ENCODE measurements at places on chromosomes 16 and 17.

GRCh38 chr17:81741049-81741593 is 29.0 kb downstream of the SLC25A10 start:
- DNase-seq: no peak

DNA sequence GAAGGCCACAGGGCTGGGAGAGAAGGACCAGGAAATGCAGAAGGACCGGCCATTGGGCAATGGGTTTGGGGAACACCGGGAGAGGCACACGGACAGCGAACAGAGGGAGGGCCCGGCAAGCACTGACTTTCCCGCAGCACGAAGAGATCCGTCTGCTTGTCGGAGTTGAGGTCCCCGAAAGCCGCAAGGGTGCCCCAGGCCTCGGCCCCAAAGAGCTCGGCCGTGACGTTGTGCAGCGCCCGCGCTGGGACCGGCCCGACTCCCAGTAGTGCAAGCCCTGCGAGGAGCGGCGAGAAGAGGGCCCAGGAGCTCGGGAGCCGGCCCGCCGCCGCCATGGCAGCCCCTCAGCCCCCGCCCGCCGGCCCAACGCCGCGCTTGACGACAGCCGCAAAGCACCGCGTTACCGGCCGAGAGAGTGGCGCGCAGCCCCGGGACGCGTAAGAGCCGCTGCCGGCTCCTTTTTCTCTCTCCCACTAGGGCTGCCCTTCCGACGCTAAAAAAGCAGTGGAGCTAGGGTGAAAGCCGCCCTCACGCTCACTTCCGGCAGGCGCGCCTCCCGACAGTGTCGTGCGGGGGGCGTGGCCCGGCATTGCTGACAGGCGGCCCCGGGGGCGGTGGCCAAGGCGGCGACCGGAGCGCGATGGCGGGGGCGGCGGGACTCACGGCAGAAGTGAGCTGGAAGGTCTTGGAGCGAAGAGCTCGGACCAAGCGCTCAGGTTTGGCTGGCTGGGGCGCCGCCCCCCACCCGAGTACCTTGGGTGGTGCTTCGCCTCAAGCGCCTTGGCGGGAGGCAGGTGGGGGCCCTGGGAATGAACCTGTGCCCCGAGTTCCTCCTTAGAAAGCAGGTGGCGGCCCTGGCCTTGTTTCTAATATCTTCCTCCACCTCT is at the start of the genes ITFG1 and PHKB:
Gene ITFG1, minus strand, starts transcription at position 353 of the 887 bp plus-strand sequence. Its CDS starts 18 bp downstream, at position 335.
Gene PHKB, plus strand, starts transcription at position 621 of the 887 bp plus-strand sequence. Its CDS starts 20 bp downstream, at position 641.
- peak; percentile 79 for DNase-seq

GRCh38 chr17:77735081-77735565 is 223.4 kb upstream of the TNRC6C start:
- DNase-seq: peak; percentile 16

DNA sequence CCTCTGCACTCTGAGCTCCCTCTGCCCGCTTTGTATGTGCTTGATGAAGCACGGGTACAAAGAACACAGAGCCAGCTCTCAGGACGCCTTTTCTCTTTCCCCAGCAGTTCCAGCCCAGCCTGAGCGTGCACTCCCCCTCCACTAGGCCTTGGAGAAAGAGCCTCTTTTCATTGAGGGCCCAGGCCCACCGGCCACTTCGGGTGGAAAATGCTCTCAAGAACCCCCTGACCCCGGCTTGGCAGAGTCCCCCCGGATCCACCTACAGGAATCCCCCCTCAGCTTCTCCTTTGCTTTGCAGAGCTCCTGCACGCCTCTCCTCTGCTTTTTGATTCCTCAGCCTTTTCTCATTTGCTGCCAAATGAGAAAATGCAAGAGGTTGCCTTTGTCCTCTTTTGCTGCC is 30.2 kb downstream of the MRC2 start:
- DNase-seq: no peak

GRCh38 chr16:11609474-11610120 is 22.9 kb upstream of the LITAF start:
- DNase-seq: no peak

DNA sequence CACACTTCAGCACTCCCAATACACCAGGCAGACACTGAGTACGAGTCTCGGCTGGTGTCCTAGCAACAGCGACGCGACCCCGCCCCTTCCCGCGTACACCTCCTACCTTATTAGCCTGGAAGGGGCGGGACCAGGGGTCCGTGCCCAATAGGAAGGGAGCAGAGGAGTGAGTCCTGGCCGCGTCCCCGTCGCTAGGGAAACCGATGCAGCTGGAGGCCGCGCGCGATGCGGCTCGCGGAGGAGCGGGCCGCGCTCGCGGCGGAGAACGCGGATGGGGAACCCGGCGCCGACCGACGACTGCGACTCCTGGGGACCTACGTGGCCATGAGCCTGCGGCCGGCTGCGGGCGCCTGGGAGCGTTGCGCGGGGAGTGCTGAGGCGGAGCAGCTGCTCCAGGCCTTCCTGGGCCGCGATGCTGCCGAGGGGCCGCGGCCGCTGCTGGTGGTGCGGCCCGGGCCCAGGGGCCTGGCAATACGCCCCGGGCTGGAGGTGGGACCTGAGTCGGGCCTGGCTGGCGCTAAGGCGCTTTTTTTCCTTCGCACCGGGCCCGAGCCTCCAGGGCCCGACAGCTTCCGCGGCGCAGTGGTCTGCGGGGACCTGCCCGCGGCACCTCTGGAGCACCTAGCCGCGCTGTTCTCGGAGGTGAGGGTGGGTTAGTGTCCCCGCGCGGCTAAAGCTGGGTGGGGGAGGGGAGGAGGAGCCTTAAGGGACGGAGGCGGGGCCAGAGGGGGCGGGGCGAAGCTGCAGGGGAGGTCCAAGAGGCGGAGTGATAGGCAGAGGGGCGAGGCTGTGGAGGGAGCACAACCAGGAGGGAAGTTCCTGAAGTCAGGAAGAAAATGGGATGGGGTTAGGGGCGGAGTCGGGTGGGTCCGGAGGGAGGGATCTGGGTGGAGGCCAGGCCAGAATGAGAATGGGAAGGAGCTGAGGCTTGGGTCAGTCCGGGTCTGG is at the start of gene DNAH9:
Gene DNAH9, plus strand, starts transcription at position 197 of the 948 bp plus-strand sequence. Its CDS starts 29 bp downstream, at position 226.
- DNase-seq: peak; percentile 14

- no peak for DNase-seq
Measured at GRCh38 chr16:75774197-75774596, 47.9 kb upstream of the CPHXL start.

DNA sequence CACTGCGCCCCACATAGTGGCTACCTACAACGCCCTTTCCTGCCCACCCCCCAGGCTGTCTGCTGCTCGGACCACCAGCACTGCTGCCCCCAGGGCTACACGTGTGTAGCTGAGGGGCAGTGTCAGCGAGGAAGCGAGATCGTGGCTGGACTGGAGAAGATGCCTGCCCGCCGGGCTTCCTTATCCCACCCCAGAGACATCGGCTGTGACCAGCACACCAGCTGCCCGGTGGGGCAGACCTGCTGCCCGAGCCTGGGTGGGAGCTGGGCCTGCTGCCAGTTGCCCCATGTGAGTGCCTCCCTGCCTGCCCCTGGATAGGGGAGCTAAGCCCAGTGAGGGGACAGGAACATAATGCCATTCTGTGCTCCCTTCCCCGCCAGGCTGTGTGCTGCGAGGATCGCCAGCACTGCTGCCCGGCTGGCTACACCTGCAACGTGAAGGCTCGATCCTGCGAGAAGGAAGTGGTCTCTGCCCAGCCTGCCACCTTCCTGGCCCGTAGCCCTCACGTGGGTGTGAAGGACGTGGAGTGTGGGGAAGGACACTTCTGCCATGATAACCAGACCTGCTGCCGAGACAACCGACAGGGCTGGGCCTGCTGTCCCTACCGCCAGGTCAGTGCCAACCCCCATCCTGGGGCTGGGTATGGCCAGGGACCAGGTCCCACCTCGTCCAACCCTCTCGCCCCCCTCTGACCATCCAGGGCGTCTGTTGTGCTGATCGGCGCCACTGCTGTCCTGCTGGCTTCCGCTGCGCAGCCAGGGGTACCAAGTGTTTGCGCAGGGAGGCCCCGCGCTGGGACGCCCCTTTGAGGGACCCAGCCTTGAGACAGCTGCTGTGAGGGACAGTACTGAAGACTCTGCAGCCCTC is 7.1 kb downstream of the GRN start:
- no peak for DNase-seq

DNA sequence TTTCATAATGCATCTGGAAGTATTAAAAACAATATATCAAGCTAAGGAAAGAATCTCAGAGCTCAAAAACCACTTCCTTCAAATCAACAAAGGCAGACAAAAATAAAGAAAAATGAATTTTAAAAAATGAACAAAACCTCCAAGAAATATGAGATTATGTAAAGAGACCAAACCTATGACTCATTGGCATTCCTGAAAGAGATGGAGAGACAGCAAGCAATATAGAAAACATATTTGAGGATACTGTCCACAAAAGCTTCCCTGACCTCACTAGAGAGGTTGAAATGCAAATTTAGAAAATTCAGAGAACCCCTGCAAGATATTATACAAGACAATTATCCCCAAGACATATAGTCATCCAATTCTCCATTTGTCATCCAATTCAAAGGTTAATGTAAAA is 311.3 kb upstream of the SOX9 start:
- DNase-seq: no peak

DNA sequence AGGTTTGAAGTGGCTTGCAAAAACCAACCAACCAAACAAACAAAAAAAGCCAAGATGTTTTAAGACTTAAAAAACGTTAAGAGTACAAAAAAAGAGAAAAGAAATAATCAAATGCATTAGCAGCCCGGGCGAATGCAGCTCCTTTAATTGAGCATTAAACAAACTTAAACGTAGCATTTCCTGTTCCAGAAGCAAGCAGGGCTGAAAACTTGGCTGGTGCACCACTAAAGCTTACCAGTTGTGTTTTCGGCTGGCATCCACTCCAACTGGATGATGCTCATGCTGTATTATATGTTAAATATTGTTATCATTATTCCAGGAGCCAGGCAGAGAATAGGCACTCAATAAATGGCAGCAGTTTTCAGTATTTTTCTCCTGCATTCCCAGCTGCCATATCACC is 45.1 kb downstream of the IRX6 start:
- DNase-seq: no peak

DNA sequence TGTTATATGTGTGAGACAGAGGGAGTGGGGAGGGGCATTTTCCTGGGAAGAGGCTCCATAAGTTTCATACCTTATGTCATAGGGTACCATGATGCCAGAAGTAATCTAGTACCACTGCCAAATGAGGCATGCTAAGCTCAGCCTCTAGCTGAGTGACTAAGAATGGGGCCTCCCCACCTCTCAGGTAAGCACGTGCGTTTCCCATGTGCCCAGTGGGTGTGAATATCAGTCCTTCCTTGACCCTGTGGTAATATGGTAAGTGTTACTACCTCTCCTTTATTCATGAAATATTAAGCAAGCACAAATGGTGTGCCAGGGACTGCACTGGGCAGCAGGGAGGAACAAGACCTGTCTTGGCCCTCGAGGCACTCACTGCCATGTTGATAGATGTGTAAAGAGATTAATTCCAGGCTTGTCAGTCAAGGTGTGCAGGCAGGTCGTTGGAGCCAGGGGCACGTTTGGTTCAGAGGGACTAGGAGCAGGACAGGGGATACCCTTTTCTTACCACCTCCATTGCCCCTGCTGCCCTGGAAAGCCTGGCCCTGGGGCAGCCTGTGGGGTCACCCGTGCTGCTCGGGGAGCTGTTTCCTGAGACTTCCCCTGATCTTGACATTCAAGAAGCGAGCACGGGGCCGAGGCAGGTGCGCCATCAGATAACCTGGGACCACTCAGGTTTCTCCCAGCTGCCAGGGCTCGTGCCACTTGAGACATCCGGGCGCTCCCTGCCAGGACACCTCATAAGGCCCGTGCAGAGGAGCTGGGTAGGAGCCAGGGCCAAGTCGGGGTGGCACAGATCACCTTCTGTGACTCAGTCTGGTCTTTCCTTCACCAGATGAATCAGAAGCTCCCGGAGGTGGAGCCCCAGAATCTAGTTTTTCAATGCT is 8.8 kb downstream of the RSAD1 start:
- DNase-seq: no peak

- DNase-seq: peak; percentile 49
Measured at GRCh38 chr16:50102051-50102746, 36.4 kb downstream of the HEATR3 start.

GRCh38 chr17:40198576-40198975 is 20.5 kb upstream of the WIPF2 start:
- no peak for DNase-seq

DNA sequence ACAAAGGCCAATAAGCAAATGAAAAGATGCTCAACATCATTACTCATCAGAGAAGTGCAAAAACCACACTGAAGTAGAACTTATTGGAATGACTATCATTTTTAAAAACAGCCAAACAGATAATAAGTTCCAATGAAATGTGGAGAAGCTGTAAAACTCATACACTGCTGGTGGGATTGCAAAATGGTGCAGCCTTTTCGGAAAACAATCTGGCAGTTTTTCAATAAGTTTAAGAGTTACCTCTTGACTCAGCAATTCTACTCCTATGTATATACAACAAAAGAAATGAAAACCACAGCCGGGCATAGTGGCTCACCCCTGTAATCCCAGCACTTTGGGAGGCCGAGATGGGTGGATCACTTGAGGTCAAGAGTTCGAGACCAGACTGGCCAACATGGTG is 49.3 kb downstream of the AKAP10 start:
- peak; percentile 23 for DNase-seq

DNA sequence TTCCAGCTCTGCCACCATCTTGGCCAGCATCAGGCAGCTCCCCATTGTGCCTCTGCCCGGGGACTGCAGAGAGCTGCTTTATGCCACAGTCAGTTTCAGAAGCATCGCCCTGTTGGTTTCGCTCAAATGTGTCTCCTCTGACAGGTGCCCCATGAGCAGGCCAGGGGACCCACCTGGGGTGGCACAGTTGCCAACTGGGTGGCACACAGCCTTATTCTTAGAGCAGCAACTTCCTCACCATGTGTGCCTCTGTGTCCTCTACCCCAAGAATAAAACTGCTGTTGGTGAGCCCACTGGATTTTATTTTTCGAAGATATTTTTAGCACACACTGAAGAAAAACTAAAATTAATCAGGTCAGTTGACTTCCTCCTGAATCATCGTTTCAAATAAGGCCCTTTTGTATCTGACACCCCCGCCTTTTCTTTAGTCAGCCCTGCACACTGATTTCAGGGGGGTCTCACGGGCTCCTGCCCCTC is 44.9 kb upstream of the CACNG5 start:
- DNase-seq: no peak

- DNase-seq: no peak
Measured at GRCh38 chr17:81564778-81565177, 12.6 kb upstream of the FAAP100 start.

- DNase-seq: no peak
Measured at GRCh38 chr17:69535016-69535570, 120.6 kb downstream of the MAP2K6 start.

DNA sequence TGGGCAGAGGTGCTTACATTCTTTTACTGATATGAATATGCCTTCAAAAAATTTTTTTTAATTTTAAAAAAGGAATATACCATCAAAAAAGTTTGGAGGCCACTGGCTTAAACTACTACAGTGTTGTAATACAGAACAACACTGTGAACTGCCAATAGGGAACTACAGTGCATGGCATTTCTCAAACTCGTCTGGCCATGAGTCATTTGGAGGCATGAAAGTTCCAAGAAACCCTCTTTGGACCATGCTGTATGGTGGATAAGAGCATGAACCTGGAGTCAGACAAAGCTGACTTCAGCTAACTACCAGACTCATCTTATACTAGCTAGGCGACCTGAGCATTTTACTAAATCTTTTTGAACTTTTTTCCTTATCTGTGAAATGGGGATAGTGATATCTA is 9.2 kb upstream of the NF1 start:
- DNase-seq: no peak

Data from fibroblast of the conjunctiva (primary cell).